ENCODE measurements at places on chromosomes 5 and 9.

DNA sequence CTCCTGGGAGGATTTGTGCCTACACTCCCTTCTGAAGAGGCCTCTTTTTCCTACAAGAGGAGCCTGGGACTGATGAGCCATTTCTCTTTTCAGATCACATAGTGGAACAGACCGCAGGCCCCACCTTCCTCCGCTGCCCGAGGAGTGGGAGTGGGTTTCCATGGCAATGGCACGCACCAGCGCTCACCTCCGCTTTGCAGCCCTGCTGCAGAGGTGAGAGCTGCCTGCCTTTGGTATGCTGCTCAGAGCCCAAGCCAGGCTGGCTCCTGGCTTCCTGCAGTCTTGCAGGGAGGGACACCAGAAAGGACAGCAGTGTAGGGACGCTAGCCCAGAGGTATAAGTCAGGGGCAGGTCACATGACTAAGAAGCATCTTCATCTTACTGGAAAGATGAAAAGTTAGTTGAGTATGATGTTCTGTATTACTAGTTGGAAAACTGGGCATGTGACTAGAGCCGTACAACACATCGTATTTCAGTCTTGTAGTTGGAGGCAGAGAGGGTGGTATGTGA is 12.4 kb downstream of the PTTG1 start:
- no peak for DNase-seq

- no peak for DNase-seq
These were observed 44.3 kb upstream of the HAND1 start for GRCh38 chr5:154522284-154522683.

GRCh38 chr9:131608493-131609037 is 63.2 kb downstream of the PRRT1B start:
- no peak for DNase-seq

DNA sequence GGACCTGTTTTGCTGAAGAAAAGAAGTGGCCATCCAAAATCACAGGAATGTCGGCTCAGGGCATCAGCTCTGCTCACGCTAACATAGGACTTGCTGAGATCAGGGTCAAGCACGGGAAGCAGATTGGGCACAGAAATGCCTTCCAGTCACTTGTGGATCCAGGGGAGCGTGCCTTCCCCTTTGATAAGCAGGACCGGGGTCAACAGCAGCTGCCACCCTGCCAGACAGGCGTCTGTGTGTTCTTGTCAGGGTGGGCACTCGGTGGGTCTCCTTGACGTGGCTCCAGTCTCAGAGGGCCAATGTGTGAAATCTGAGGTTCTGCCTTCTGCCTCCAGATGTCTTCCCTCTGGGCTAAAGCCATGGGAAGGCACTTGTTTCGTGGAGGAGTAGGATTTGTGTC is 313.7 kb upstream of the IRX4 start:
- no peak for DNase-seq

DNA sequence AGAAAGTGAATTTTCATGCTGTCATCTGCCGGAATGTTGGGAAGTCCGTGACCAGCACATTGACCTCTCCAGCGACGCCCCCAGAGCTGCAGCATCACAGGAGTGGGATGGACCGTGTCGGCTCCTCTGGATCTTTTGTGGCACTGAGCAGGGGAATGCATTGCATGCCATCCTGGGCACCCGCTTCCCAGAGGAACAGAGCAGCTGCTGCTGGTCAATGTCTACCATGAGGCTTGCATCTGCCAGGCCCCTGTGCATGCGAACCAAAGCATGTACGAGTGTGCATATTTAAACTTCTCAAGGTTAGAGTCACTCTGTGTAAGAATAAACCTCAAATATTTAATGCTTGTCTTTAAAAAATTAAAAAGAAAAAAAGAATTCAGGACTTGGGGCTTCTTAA is 414.8 kb downstream of the GADD45G start:
- DNase-seq = no peak

DNA sequence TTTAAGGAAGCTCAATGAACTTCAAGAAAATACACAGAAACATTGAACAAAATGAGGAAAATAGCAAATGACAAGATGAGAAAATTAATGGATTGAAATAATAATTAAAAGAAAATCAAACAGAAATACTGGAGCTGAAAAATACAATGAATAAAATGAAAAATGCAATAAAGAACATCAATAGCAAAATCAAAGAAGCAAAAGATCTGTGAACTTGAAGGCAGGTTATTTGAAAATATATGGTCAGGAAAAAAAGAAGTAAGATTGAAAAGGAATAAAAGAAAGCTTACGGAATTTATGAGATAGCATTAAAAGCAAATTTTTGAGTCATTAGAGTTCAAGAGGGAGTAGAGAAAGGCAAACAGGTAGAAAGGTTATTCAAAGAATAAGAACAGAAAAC is 42.4 kb downstream of the CERT1 start:
- no peak for DNase-seq

- DNase-seq = no peak
These were observed 6.2 kb downstream of the PARP8 start for GRCh38 chr5:50672663-50673062.

GRCh38 chr9:135804581-135805421 is 102.5 kb downstream of the CAMSAP1 start:
- DNase-seq = no peak
